Skeletal muscle tissue (tissue), 5 donors: ENCODE measurements at places on chromosomes 4 and X. TPM values are rescaled to one million over a fixed set of nuclear protein-coding genes. Genes with fewer than 3 reads are reported as not detected.

MGAT4D gene
- not detected for total RNA-seq

CXorf49 gene
- total RNA-seq, result not detected

FABP2 gene
- total RNA-seq, result not detected

PPP4R3C gene
- not detected for total RNA-seq

COX7B2 gene
- total RNA-seq, result not detected

EDNRA gene
- 41.8 TPM for total RNA-seq

CXCL11 gene
- total RNA-seq, result 0.52 TPM

ADRA2C gene
- 1.0 TPM for total RNA-seq

DAPP1 gene
- 1.6 TPM for total RNA-seq

EFHC2 gene
- total RNA-seq, result under 0.01 TPM

CYP2U1 gene
- 5.2 TPM for total RNA-seq

GYPB gene
- 30.3 TPM for total RNA-seq

FRG1 gene
- total RNA-seq, result 13.6 TPM

TDO2 gene
- not detected for total RNA-seq

RS1 gene
- total RNA-seq, result under 0.01 TPM

BEX1 gene
- total RNA-seq, result 1.0 TPM

GUCY1B1 gene
- total RNA-seq, result 15.7 TPM

SMIM31 gene
- total RNA-seq, result not detected

PSMD10 gene
- total RNA-seq, result 57.9 TPM

SUPT20HL1 gene
- not detected for total RNA-seq

TLR6 gene
- 1.0 TPM for total RNA-seq

CXCL10 gene
- 4.7 TPM for total RNA-seq

PDCL2 gene
- not detected for total RNA-seq

TIGD2 gene
- total RNA-seq, result 5.2 TPM

CENPE gene
- 3.1 TPM for total RNA-seq

RBM47 gene
- 2.6 TPM for total RNA-seq

ARSH gene
- not detected for total RNA-seq

TRMT2B gene
- total RNA-seq, result 13.0 TPM

UNC5C gene
- 1.0 TPM for total RNA-seq

ARMCX1 gene
- 91.3 TPM for total RNA-seq

NUP62CL gene
- 1.6 TPM for total RNA-seq

DUSP9 gene
- total RNA-seq, result not detected
